ENCODE measurements at places on chromosomes 3 and 15.

- DNase-seq: no peak
These were observed 563.5 kb upstream of the CCDC54 start for GRCh38 chr3:106813742-106814141.

DNA sequence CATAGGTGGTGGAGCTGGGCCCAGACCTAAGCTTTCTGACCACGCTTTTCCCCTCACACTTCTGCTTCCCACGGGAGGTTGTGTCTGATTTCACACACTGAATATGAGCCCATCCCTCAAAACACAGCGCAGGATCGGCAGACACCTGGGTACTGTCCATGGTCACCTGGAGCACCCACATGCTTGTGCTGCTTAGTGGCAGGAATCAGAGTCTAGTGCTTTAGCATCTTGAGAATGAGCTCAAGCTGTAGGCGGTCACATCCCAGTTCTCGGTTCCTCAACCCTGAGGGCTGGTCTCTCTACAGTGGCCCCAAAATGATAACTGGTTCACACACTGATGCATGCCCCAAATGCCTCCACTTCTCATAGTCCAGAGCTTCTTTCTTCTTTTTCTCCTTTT lies 111.0 kb downstream of the SEMA5B start:
- no peak for DNase-seq

DNA sequence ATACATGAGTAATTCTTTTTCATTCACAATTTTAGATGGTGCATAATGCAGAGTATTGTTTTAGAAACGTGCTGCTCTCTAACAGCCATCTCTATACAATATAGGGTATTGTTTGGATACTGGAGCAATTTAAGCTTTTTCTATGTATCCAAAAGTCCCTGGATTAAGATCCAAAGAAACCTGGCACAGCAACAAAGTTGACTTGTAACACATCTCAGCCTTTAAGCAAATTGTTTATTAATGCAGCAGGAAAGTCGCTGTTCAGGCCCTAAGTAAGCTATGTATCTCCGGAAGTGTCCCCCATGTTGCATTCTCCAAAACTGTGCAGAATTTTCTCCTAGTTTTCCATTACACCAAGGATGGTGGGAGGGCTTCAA lies 7.3 kb downstream of the VGLL4 start:
- DNase-seq: no peak

- no peak for DNase-seq
These were observed 87.0 kb downstream of the FILIP1L start for GRCh38 chr3:100027321-100027720.

DNA sequence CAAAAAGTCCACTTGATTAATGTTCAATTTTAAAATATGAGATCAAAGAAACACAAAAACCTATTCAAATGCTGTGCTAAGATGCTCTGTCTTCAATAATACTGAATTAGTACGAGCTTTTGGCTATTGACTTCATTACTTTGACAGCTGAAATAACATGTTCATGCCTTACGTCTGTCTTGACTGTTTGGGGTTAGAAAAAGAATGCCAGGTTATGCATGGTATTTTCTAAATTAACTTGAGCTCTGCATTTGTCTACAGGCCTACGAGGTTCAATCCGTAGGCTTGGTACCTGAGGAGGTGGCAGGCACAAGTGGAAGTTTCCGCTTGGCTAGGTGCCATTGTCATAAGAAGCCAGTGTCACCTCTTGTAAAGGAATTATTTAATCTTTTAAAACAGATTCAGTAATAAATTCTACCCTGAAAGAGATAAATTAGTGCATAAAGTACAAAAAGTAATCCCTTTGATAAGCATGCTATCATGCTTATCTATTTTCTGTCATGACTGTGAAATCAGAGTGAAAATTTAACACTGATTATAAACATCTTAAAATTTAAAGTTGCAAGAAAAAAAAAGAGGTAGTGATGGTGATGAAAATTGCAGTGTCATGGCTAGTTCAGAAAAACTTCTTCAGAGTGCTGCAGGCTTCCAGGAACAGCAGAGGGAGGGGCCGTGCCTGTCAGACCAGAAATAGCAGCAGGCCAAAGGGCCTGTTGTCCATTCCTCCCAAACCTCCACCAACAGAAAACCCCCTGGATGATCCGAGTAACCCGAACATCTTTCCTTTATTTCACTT lies 115.7 kb downstream of the ARRDC4 start:
- no peak for DNase-seq

GRCh38 chr3:112314649-112315048 lies 18.3 kb upstream of the CD200 start:
- DNase-seq: no peak

DNA sequence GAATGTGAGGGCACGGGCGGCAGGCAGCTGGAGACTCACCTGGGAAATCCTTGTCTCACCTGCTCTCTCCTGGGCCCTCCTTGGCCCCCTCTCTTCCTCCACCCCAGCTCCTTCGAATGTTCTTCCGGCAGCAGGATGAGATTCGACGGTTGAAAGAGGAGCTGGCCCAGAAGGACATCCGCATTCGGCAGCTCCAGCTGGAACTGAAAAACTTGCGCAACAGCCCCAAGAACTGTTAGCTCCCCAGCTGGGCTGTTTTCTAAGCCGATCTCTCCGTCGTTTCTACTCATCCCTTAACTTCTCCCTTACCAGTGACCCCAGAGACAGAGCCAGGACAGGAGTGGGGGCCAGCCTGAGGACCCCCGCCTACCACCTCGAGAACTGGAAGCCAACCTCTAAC lies 95.0 kb downstream of the ANP32A start:
- DNase-seq: no peak

DNA sequence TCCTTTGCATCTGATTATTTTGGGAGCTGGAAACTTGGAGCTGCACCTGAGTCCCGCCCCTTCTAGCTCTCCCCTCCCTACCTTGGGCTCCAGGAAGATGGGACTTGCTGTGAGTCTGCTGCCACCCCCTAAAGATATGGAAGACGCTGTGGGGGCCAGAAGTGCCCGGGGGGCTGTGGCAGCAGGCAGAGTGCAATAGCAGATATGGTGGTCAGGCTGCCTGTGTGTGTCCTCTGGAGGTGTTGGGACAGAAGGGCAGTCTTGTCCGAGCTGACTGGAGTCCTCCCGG lies 485 bp downstream of the PAK6 start:
- DNase-seq: no peak

- no peak for DNase-seq
These were observed 113.6 kb downstream of the POLR2M start for GRCh38 chr15:57820119-57820518.

GRCh38 chr3:52213901-52214300 lies 11.5 kb downstream of the TLR9 start:
- no peak for DNase-seq

- DNase-seq: no peak
These were observed 54.3 kb downstream of the NTRK3 start for GRCh38 chr15:88202231-88202630.

DNA sequence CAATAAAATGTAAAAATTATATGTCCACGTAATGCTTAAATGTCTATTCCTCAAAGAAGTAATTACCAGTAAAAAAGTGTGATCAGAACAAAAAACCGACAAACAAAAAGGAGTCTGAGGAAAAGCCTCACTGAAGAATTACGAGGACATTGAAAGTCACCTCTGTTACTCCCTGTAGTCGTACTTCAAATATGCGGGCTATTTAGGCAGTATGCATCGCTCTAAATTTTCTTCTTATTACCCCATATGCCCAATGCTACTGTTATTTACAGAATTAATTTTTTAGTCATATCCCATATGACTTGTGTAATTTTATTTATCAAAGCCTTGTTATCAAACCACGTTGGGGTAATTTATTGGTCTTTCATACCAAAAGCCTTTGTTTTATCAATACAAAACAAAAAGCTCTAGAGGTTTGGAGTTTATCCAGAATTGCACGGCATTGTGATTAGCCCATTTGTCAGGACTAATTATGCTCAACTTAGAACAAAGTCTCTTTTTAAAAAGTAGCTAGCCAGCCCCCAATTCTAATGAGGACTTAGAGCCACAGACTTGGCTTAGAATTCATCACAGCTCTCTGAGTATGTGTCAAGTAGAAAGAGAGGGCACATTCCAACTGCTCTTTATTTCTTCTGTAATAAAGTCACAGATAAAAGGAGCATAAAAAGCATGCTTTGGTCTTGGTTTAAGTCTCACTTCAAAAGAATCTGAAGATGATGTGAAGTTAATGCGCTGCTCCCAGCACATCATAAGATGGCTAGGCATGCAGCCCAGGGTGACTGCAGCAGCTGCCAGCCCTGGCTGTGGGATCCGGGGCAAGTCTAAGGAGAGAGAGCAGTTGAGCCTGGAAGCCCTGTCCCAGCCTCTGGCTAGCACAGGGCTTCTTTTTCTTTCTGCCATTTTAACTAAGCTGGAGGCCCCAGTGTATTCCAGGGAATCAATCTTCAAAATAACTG lies 521.0 kb downstream of the GABRG3 start:
- no peak for DNase-seq

DNA sequence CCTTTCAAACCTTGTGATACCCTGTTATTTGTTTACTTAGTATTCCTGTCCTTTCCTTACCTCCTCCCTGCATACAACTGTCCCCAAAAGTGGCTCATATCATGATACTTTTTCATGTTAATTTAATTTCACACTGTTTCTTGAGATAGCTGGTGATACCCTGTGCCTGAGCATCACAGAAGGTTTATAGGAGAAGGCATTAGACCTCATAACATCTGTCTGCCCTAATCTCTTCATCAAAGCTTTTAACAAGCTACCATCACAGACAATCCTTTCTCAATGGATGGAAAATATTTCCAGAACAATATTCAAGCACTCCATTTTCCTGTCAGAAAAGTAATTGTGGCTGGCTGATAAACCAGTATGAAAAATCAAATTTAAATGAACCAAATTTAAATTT lies 81.6 kb downstream of the SSR3 start:
- DNase-seq: no peak

- DNase-seq: no peak
These were observed at the start of gene ACKR2 for GRCh38 chr3:42809202-42809601. TSS of gene ACKR2 (plus strand) at chr3:42809445. CDS start at chr3:42864503, 55,058 bp downstream.

- DNase-seq: peak; percentile 57
These were observed 4.5 kb upstream of the SEMA3B start for GRCh38 chr3:50264383-50264963.

DNA sequence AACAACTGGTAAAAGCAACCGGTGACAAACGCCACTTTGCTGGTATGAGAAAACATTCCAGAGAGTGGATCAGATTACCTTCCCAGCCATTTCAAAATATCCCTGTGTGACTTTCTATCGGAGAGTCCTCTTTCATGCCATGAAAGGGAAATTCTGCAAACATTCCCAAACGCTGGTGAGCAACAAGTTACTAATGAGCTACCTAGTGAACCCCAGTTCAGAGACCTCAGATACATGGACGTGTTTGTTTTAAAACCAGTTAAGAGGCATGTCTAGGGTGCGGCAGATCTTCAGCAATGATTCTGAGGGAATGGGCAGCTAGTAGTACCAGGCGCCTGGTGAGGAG lies 418.2 kb upstream of the NR2F2 start:
- DNase-seq: no peak

GRCh38 chr3:39808467-39809180 lies 785 bp upstream of the MYRIP start:
- no peak for DNase-seq

- DNase-seq: no peak
These were observed 273.3 kb upstream of the ICE2 start for GRCh38 chr15:60751985-60752952.

GRCh38 chr3:134094491-134094890 lies 64.8 kb upstream of the SLCO2A1 start:
- DNase-seq: no peak

GRCh38 chr15:39856357-39856756 lies 63.7 kb downstream of the GPR176 start:
- no peak for DNase-seq

DNA sequence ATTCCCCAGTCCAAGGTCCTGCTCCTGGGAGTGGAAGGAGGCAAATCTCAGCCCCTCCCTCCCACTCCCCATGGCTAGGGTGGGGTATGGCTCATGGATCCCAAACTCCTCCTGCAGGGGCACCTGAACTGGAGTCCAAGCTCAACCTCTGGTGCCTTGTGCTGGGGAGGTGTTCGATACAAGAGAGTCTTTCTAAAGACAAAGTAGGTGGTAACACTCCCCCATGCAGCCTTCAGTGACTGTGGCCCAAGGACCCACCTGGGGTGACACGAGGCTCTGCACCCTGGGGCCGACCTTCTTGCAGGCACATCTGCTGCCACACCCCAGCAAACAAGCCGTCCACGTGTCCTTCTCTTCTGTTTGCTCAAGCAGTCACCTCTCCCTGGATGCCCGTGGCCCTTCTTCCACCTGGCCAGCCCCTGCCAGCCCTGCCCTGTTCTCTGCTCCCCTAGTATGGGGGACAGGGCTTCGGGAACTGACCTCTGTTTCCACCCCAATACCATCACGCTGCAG lies 36.7 kb upstream of the SLC6A11 start:
- DNase-seq: no peak

- no peak for DNase-seq
These were observed 277.5 kb upstream of the PPP2R3A start for GRCh38 chr3:135688003-135688402.

DNA sequence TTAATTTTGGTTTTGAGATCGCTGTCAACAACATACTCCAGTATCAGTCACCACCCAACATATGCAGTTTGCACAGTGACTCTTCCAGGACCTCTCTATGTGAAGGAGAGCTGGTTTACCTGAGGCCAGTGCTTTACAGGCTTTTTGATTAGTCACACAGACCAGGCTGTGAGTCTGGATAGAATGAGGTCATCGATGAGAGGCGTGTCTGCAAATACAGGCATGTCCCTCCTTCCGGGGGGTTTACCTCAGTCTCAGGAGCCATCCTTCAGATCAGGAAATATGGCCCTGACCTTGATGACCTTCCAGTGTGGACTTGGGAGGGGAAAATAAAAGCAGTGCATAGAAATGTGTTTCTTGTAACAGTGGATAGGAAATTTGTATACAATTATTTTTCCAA lies 46.9 kb downstream of the KBTBD12 start:
- no peak for DNase-seq

GRCh38 chr3:46299608-46300460 lies 54.1 kb upstream of the CCR2 start:
- no peak for DNase-seq

DNA sequence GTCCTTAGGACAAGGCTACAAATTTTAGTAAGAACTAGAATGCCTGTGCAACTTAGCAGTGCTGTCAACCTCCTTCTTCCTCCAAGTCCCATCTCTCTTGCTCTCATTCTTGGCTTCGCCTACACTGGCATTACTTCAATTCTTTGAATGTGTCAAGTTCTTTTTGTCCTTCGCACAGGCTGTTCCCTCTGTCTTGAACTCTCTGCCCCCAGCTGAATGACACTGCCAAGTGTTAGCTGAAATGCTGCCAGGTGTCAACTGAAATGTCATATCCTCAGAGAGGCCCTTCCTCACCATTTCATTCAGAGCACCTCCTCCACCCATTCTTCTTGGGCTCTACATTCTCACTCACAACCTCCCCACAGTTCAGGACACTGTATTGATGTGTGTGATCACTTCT lies 48.8 kb upstream of the PSMD6 start:
- DNase-seq: no peak

Measured in GOT3 (cell line).